Left ventricle myocardium inferior (tissue), 1 donor: ENCODE measurements at places on chromosomes 2 and 18. TPM values are rescaled to one million over a fixed set of nuclear protein-coding genes. Genes with fewer than 3 reads are reported as not detected.

Gene LDLRAD4
- total RNA-seq: 43.3 TPM

Gene SLC16A14
- 3.4 TPM for total RNA-seq

DNA sequence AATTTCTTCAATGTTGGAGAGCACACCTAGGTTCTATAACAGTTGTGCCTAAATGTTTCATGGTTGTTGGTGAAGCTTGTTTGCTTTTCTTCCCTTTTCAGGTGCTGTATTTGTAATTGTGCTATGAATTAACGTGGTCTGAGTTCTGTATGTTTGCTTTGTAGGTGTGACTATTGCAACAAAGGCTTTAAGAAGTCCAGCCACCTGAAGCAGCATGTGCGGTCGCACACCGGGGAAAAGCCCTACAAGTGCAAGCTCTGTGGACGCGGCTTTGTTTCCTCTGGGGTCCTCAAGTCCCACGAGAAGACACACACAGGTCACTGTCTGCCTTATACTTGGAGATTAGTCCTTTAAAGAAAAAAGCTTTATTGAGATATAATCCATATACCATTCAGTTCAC, 91.2 kb downstream of the ZNF236 start:
- H3K4me1 ChIP-seq: no peaks in the 10 kb centered on the region
- H3K27me3 ChIP-seq: no peaks in the 10 kb centered on the region
- H3K4me3 ChIP-seq: no peak overlapping the region
- DNase-seq: no peak
- H3K27ac ChIP-seq: no peak overlapping the region
- peaks cover 90% of the 10 kb centered on the region for H3K36me3 ChIP-seq

- H3K36me3 ChIP-seq: no peaks in the 10 kb centered on the region
- no peak for DNase-seq
- peak overlapping the region; percentile 98 for H3K4me3 ChIP-seq
- peaks cover 49% of the 10 kb centered on the region for H3K4me1 ChIP-seq
Measured at GRCh38 chr18:8607776-8608742, 1.2 kb upstream of the RAB12 start.
